ENCODE measurements at places on chromosomes 16 and 17.

GRCh38 chr17:81233316-81233715, 5.5 kb downstream of the TEPSIN start:
- DNase-seq: no peak

GRCh38 chr16:48542020-48542473, 67.9 kb downstream of the N4BP1 start:
- DNase-seq: no peak

DNA sequence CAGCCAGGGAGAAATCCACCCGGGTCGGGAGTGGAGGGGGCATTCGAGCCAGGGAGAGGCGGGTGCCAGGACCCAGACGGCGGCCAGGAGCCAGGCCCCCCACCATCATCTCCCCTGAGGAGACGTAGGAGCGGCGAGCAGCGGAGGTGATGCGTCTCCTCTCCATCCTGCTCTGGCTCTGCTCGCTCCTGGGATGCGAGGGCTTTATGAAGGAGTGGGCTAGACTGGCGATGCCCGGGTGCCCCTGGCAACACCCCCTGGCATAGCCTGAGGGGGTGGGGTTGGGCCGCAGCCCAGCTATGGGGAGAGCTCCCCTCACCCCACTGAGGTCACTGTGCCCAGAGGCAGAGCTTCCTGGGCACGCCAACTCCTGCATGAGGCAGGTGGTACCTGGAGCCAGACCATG, at the start of gene GFAP:
GFAP (minus strand) TSS at position 180 of the 406 bp plus-strand sequence; CDS start at position 166, 14 bp downstream.
- DNase-seq: no peak

DNA sequence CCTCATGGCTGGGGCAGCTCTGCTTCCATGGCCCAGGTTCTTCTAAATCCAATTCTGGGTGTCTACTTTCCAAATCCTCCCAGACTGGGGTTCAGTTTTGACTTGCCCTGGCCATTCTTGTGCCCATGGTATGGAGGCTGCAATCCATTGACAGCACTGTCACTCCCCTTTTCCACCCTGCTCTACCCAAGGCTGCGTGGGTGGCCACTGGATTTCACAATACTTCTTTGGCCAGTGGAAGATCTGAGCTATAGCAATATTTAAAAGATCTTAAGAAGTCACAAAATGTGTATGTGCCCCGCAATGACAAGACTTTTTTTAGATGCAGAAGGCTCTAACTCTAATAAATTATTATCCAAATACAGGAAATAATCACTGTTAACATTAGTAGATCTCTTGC, 329.4 kb upstream of the CCL2 start:
- DNase-seq: no peak

DNA sequence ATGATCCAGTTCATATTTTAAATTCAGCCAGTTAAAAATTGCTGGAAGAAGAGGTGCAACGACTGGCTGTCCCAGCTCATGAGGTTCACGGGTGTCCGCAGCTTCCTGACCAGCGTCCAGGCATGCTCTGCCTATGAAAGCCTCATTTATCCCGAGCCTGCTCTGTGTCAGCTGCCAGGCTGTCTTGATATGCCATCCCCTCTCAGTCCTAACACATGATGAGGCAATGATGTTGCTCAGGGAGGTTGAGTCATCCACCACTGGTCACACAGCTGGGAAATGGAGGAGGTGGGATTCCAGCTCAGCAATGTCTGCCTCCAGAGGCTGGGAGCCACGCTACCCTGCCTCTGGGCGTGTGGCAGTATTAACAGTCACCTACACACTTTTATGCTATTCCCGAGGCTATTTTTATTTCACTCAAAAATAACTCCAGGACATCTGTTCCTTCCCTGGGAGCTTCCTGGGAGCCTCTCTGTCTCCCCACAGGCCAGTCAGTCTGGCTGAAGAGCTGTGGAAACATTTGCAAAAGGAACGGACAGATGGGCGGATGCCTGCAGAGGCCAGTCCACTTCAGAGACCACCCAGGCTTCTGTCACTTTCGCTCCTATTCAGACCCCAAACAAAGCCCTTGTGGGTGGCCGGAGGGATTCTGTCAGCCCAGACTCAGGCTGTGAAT, 22.5 kb downstream of the RAB11FIP4 start:
- DNase-seq: no peak

- no peak for DNase-seq
These were observed 15.3 kb downstream of the ZZEF1 start for GRCh38 chr17:4127555-4127954.

DNA sequence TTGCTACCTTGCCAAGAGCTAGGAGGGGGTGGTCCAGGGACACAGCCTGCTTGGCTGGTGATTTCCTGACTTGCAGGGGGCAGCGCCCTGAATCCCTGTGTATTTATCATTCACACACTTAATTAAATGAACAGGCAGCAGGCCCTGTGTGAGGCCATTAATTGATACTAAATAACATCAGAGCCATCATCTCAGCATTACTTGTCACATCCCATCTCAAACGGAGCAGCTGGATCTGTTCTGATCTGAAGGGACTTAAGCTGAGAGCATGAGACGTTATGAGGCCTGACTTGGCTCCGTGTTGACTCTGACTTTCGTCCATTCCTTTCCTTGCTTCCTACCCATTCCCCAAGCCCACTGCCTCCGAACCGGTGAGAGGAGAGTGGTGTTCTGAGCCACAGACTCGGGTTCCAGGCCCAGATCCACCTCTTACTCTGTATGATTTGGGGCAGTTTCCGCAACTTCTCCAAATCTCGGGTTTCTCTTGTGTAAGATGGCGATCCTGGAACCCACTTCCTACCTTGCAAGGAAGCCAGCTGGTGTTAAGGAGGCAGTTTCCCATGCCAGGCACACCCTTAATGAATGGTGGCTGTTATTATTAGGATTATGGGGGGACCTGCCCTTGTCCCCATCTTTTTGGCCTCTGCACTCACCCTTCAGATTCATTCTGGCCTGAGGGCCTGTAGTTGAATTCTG, 33.8 kb downstream of the CACNA1G start:
- no peak for DNase-seq

DNA sequence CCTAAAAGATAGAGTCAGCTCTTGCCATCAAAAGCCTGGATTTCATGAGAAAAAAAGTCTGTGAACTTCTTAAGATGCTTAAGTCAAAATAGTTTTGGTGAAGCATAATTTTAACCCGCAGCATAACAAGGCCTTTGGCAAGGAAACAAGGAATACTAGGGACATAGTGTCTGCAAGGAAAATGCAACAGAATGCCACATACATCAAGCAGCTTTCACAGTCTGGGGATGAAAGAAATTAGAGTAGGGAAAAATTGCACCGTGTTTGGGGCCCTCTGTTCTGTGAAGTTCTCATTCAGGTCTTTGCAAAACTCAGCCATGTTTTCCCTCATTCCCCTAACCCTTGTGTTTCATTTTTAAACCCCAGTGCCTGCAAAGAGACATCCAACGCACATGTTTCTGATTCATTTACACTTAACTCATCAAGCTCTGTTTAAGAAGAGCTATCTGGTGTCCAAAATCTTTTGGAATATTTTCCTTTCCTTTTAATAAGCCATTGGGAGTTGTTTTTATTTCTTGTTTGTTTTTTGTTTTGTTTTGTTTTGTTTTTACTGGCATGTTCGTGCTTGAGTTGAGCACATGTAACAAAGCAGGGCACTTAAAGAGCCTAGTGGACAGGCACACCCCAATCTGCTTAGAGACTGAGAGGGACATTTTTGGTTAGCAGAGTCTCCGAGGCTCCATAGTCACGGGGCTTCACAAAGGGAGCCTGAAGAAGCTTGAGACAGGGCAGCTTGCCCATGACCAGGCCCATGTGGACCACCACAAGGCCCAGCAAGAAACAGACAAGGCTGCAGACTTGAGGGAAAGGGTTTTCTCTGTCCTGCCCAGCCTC, 116.5 kb downstream of the ANKFN1 start:
- DNase-seq: no peak

DNA sequence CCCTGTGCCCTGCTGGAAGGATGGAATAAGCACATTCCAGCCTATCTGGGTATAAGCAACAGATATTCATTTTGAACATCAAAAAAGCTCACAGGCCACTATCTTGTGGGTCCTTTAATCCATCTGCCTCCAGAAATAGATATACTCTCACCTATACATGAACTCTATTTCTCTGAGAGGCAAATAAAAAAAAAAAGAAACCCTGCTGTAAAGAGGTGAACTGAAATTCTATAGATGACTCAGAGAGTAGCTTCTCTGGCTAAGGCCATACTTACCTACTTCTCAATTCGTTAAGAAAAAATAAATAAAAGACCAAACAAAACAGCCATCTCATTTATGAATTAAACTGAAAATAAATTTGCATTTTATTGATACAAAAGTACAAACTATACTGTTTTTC, 86.3 kb downstream of the DYNLRB2 start:
- no peak for DNase-seq

DNA sequence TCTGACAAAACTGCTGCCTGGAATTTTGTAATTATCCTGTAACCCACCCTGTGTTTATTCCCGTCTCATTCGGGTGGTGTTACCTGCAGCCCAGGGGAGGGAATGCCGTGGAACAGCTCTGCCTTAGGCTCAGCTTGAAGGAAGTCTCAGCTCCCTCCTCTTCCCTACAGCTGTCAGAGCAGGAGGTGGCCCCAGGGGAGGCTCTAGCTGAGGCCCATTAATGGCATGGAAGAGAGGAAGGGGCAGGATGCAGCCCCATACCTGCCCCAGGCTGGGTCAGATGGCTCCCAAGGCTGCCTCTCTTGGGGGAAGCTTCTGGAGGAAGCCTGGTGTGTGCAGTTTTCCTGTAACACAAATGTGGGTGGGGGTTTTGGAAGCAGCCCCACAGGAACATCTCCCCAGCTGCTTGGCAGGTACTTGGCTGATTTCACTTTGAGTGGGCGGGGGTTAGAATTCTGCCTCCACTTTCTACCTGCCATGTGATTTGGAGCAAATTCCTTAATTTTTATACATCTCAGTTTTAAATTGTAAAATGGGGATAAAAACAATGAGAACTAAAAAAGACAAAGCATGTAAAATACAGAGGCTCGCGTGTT, 103.9 kb downstream of the MGAT5B start:
- DNase-seq: no peak

DNA sequence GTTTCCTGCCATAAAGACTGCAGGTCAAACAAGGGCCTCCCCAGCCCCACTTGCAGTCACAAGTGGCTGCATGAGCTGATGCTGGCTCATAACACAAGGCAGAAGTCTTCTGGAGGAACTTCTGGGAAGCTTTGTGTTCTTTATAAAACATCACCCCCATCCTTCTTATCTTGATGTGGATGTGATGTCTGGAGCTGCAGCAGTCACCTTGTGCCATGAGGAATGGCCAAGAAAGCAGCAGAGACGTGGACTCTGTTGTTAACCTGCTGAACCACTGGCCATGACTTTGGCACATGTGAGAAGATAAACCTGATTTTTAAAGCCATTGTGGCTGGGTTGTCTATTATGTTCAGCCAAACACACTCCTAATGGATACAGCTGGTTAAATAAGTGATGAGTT, 41.8 kb downstream of the FOXL1 start:
- DNase-seq: no peak
